GM12865 (cell line): ENCODE measurements at places on chromosomes 12 and 14.

DNA sequence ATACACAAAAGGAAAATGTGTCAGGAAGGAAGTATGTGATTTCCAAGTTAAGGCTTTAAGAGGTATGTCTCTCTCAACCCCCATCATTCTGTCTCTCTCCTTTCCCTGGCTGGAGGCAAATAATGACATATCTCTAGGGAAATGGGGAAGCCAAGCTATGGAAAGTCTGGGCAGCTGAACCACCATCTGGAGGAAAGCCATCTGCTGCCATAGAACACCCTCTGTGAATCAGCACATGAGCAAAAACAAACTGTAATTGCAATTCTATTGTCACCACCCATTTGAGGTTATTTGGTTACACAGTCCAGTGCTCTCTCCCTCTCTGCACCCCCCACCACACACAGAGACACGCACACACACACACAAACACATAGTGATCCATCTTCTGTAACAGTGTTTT lies 766.2 kb downstream of the FLRT2 start:
- no peak for DNase-seq

DNA sequence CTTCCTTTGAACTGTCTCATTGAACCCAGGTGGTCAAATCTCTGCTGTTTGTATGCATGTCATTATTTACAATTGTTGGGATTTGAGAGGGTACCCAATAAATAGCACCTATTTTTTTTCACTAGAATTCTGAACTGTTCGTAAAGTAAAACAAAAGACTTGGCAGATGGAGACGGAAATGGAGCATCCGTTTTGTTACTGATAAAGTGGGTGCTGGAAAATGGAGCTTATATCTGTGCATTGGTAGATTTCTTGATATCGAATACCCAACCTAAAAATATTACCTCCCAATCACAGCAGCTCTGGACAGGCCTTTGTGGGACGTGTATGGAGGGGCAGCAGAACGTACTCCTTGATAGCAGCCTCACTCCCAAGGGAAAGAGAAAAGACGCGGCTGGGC lies 224.4 kb downstream of the C12orf75 start:
- no peak for DNase-seq

- no peak for DNase-seq
Observed at GRCh38 chr14:48582938-48583337, 907.5 kb upstream of the MDGA2 start.

DNA sequence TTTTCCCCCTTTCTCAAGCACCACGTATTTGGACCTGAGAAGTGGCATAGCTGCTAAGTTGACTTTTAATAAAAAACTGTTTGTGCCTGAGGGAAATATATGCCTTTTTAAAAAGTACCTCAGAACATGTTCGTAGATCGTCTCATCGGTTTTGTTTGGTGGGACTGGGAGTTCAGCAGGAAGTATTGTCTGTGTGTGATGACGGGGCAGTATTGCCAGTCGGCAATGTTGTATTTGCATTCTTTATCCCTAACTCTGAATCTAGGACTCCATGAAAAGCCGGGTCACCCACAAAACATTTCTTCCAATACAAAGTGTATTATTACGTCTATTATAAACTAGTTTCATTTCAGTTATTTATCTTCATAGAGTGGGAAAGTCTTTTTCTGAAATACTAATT lies 19.7 kb upstream of the FGD4 start:
- DNase-seq, result no peak

- DNase-seq, result no peak
Observed at GRCh38 chr12:25401547-25402345, 151.0 kb upstream of the KRAS start.

DNA sequence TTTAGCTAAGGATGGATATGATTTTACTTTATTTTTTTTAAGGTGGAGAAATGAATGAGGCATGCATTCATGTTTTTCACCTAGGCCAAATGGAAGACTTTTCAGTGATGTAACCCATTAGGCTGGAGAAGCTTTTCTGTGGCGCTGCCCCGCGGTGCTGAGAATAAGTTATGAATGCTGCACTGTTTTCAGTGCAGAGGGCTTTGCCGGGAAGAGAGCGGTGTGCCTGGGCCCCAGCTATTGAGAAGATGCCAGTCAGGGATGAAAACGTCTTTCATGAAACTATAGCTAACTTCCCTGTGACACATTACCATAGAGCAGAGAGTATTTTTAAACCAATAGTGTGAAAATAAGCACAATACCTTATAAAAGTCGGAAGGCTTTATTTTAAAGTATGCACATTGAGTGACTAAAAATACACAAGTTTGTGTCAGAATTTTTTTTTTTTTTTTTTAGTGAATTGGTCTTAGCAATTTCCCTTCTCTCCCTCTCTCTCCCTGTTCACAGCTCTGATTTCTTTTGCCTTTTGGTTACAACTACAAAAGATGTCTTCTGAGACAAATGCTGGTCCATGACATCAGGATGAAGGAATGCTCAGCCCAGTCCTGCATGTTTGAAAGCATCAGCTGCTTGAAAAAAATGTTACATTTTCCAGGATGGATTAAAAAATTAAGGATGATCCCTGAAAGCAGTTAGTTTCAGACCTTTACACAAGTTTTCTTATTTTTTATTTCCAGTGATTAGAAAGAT lies 48.3 kb downstream of the NPAS3 start:
- no peak for DNase-seq

GRCh38 chr12:8566525-8566924 lies 25.8 kb upstream of the CLEC4E start:
- DNase-seq, result no peak

- no peak for DNase-seq
Observed at GRCh38 chr12:2482938-2483660, 311.7 kb upstream of the FKBP4 start.

GRCh38 chr12:123957196-123957595 lies 15.4 kb downstream of the CCDC92 start:
- DNase-seq, result no peak

- no peak for DNase-seq
Observed at GRCh38 chr12:122852336-122853275, 17.3 kb downstream of the HIP1R start.

DNA sequence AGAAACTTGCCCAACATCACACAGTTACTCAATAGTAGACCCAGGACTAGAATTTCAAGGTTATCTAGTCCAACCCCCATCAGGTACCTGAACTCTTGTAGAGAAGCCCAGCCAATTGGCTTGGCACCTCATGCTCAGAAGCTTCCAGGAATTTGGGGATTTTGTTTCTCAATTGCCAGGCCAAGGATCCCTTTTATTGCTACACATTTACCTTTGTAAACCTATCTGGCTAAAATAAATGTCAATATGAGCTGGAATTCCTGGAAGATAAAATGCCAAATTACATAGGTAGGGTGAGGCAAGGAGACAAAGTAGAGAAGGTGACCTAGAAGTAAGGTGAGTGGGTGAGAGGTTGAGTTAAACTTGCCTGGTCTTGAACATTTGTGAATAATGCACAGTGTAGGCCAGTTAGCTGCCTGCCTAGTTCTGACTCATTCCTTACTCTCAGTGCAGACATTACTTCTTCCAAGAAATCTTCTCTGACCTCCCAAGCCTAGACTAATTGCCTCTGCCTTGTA lies 36.3 kb downstream of the SDR9C7 start:
- DNase-seq, result no peak

DNA sequence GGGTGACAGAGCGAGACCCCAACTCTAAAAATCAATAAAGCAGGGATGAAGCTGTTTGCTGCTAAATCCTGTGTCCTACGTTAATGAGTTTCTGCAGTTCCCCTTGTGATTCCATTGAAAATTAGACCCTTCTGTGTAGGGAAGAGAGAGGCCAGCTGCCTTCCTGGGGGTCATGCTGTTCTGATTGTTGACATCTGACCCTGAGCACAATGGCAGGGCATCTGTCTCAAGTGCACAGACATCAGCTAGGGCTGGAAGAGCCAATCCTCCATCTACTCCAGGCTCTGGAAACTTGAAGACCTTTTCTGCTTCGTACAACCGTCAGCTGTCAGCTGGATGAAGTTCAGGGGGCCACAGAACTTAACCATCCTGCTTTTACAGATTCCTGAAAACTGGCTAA lies 10.1 kb downstream of the FBXL14 start:
- DNase-seq, result no peak

DNA sequence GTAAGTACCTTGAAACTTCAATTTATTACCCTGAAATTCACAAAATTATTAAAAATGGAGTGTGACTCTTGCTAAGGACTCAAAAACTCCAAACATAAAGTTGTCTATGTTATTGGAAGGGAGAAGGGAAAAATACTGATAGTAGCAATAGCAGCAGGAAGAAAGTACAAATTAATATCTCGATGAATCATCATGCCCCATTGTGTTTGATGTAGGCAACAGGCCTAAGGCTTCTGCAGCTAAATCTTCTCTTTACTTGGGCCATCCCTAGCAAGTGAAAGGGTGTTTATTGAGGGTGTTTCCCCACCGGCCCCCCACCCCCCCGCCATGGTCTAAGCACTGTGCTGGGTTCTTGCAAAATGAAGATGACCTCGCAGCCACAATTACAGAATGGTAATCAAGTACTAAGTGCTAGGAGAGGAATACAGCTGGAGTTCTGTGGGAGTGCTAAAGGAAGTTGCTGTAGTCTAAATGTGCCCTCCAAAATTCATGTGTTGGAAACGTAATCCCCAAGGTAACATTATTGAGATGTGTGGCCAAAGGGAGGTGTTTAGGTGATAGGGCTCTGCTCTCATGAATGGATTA lies 76.5 kb downstream of the SNAPC1 start:
- no peak for DNase-seq

GRCh38 chr12:92439420-92439805 lies 263.4 kb upstream of the PLEKHG7 start:
- no peak for DNase-seq

DNA sequence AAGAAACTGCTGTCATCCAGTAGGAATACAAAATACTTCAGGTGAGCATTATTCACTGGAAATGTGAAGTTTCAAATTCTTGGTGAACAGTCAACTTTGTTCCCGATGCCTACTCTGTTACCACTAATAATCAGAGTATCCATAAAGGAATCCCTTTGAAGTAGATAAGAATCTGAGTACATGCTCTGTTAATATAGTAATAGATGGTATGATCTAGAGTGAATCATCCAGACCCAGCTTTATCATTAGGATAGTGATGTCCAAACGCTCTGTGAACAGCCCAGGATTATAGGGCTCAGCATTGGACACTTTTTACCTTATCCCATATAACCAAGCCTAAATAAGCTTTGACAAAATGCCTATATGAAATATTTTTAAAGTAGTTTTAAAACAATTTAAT lies 33.3 kb downstream of the PPP2R3C start:
- DNase-seq, result no peak

- no peak for DNase-seq
Observed at GRCh38 chr12:110249105-110249504, 31.9 kb upstream of the ATP2A2 start.

- no peak for DNase-seq
Observed at GRCh38 chr12:47840571-47840970, 20.9 kb upstream of the HDAC7 start.
